ENCODE measurements at places on chromosomes 5 and 9.

DNA sequence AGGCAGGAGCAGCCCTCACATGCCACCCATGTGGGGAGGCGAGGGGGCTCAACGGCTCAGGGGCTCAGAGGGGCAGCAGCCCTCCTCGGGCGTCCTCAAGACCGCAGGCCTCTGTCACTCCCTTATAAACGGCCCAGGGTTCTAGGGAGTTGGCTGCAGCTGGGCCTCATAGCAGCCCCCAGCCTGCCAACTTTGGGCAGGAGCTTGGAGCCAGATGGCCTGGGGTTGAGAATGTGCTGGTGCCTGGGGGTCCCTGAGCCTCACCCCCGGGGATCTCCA, 51.0 kb upstream of the RNU6ATAC start:
- no peak for DNase-seq

DNA sequence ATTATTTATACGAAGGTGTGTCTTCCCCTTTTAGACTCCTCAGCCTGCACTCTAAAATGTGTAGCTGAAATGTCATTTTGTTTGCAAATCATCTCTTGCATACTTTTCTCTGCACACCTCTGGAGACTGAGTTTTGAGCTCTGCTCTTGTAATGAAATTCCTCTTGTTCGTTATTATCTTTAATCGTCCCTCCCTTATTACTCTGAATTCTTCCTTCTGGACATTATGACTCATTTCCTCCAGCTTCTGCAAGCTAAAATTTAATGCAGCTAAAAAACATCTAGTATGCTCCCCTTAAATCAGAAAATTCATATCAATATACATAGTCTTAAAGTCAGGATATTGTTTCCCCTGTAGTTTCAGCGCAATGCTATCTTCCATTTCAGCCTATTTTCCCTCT, 13.5 kb downstream of the ISL1 start:
- no peak for DNase-seq

DNA sequence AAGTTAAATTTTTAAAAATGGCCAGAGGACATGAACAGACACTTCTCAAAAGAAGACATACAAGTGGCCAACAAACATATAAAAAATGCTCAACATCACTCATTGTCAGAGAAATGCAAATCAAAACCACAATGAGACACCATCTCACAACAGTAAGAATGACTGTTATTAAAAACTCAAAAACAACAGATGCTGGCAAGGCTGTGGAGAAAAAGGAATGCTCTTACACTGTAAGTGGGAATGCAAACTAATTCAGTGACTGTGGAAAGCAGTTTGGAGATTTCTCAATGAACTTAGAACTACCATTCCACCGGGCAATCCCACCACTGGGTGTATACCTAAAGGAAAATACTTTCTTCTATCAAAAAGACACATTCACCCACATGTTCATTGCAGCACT, 168.5 kb upstream of the PIK3R1 start:
- DNase-seq, result peak; percentile 73

DNA sequence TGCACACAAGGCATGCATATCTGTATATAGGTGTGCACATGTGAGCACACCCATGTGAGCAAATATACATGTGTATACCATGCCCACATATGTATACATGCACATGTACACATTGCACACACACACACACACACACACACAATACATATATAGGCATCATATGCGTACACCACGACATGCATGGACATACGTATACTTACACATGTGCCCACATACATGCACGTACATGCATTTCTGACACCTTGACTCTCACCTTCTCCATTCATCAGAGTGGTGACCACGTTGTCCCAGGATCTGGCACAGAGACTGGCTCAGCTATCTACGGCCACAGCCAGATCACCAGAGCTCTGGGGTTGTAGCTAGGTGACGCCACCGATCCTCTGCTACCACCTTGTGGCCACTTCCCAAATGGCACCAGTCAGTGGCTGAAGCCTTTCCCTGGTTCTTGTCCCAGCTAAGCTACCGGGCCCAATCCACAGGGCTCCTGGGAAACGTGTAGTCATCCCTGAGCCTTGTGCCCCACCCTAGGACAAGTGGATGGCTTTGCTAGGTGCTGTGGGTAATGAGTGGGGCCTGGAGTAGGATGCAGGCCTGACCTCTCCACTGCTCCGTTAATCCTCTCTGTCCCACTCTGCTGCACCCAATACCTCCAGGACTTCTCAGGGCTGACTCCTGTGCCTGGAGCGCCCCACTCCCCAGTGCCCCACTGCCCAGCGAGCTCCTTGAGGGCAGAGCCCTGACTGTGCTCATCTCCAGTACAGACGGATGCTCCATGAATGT, 194.4 kb downstream of the RGS3 start:
- no peak for DNase-seq

- DNase-seq, result no peak
These were observed 74.5 kb upstream of the TBCA start for GRCh38 chr5:77850536-77851175.

DNA sequence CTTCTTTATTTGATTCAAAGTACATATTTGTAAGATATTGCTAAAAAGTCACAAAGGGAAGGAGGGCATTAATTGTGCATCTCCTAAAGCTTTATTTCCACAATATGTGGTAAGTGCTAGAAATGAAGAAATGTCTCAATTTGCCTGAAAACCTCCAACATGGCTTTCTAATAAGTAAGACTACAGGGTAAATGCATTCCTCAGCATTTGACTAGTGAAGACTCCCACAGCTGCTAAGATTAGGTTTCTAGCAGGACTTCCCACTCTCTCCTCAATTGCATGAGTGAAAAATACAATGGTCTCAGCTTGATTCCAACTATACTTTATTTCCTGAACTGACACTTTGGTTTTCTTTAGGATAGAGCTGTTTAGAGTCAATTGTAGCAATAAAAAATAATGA, 162.1 kb downstream of the ELAVL2 start:
- no peak for DNase-seq

- DNase-seq, result no peak
These were observed 110.9 kb downstream of the ESM1 start for GRCh38 chr5:54874337-54875021.

- no peak for DNase-seq
These were observed 11.1 kb upstream of the CACNA1B start for GRCh38 chr9:137866226-137867141.

DNA sequence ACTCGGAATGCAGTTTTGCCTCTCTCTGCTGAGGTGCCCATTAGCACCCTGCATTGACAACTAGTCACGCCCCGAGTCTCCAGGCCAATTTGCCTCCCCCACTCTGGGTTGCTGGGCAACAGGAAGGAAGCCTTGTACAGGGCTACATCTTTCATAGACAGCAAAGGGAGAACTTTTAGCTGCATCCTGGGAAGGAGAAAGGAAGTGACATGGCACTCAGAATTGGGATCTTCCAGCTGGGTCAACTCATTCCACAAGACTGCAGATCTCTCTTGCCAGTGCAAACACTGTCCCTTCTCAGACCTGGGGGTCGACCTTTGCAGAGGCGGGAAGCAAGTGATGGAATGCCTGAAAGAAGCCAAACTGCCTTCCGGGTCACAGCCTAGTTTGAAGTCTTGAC, 282.0 kb downstream of the SLIT3 start:
- no peak for DNase-seq

DNA sequence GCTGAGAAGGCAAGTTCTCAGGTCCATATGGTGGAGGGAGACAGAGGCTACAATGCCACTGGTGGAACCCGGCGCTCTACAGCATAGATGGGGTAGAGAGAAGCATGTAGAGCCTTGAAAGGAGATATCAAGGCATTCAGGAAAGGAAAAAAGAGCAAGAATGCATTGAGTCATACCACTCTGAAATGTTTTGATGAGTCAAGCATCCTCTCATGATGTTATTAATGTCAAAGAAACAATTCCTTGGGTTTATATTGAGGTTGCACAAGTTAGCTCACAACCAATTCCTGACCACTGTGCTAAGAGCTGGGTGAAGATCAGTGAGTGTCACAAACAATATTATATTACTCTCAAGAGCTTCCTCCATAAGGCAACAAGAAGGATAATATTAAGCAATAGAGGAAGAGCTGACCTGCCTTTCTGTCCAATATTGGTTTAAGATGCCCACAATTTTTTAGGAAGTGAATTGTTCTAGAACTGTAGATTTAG, 178.0 kb downstream of the RFK start:
- DNase-seq, result peak; percentile 86

GRCh38 chr5:172944741-172945140, 14.5 kb upstream of the RPL26L1 start:
- DNase-seq, result no peak

- DNase-seq, result no peak
These were observed 4.8 kb downstream of the IRX1 start for GRCh38 chr5:3600106-3601060.

DNA sequence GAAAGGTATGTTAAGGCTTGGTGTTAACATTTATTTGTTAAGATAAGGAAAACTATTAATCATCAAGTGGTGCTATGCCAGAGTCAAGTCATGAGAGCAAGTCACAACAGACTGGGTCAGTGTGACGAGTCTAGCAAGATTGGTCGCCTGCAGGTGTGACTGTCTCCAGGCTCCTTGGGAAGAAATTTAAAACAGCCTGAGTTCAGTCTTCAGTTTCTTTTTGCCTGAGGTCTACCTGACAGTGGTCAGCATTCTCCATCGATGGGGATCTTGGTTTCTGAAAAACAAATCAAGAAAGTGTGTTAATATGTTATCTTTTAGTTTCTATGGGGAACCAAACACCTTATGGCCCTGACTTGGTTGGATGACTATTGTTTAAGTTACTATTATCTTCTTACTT, 56.3 kb downstream of the CETN3 start:
- no peak for DNase-seq

GRCh38 chr5:179973391-179973790, 65.7 kb upstream of the TBC1D9B start:
- DNase-seq, result no peak

DNA sequence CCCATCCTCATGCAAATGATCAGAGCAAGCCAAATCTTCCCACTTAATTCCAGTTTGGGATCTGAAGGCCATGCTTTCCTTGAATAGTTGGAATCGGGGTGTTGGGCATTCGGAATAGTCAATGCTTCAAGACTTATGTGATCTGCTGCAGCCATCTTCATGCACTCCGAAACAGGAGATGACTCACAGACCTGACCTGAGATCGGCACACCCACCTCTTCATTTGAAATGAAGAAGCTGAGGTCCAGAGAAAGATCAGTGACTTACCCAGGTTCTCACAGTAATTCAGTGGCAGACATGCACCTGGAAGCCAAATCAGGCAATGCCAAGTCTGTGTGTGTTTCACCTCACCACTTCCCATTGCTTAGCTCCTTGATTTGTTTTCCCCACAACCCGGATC, 33.0 kb downstream of the FOXD1 start:
- DNase-seq, result no peak

- no peak for DNase-seq
These were observed 855 bp downstream of the MCC start for GRCh38 chr5:113487416-113487780.

DNA sequence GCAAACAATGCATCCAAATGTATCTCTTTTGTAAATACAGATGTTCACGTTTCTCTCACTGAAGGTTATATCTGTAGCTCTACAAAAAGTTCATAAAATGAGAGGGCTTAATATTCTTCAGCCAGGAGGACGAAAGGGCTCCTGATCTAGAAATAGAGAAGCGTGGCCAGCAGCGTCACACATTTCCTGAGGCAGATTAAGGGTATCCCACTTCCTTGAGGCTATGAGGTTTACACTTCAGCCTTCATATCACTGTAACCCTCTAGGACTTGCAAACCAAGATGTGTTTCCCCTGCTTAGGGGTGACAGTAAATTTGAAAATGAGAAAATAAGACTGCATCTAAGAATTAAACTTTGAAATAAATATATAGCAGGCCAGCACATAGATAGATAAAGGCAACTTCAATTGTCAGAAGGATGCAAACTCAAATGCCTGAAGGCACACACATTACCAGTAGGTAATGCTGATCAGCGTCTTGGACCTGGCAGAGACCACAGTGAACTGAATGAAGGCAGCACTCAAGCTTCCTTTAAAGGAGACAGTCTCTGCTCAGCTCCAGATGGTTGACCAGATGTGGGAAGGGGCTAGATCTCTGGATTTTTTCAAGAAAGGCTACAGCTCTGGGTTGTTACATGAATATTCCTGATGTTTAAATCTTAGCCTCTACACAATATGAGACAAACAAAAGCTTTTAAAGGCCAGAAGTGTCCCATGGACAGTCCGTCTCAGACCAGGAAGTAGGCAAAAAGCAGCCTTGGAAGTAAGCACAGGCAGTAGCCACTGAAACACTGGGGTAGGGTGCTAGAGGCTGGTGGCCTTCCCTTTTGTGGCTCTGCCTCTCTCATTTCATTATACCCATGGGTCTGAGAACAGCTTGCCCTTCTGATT, 197.7 kb downstream of the MCTP1 start:
- no peak for DNase-seq

DNA sequence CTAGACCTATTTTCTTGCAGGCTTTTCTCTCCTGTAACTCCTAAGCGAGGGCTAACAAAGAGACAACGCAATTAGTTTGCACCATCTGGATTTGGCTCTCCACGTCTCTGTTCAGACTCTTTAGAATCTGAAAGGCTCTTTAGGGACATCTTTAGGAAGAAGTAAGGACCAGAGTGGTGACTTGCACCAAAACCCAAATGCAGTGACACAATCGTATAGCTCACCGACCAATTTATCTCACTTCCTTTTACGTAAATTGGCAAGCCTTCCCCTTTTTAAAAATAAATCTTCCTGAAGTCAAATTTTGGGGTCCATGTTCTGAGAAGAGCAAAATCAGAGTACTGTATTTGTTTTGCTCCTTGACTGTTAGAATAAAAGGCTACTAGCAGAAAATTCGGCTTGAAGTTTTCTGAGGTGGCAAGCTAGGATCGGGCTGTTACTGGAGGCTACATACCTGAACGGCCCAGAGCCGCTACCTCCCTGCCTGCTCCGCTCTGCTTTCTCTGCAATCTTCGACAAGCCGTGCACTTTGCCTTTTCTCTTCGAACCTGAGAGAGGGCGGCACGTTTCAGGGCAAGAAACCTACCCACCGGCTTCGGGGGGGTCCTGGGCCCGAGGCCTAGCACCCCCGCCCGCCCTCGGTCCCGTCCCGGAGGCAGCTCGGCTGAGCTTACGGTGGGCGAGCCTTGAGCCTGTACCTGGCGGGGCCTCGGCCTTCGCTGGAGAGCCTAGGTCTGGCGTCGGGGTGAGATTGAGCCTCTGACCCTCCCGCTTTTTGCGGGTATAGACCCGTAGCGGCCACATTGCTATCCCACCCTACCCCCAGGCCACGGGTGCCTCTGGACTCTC, 537 bp downstream of the MEIKIN start:
- no peak for DNase-seq

GRCh38 chr5:18461766-18462165, 827.5 kb downstream of the TAF11L14 start:
- DNase-seq, result no peak

Measured in AG09309 (cell line).